ENCODE measurements at places on chromosomes 1 and 21. TPM values are rescaled to one million over a fixed set of nuclear protein-coding genes. Genes with fewer than 3 reads are reported as not detected.

SUSD4 gene
- 14.0 TPM for total RNA-seq

RYR2 gene
- 0.60 TPM for total RNA-seq

TARBP1 gene
- total RNA-seq = 26.2 TPM

MMEL1 gene
- 4.0 TPM for total RNA-seq

LCE2B gene
- not detected for total RNA-seq

MIXL1 gene
- total RNA-seq = 0.16 TPM

LCE2A gene
- total RNA-seq = not detected

ZNF684 gene
- total RNA-seq = 9.5 TPM

SLC9C2 gene
- total RNA-seq = 0.72 TPM

SMCP gene
- not detected for total RNA-seq

SSX2IP gene
- 18.2 TPM for total RNA-seq

OR10R2 gene
- not detected for total RNA-seq

KRTAP19-7 gene
- total RNA-seq = not detected
